Anterior cingulate cortex (tissue), 58 donors: ENCODE measurements at places on chromosomes 1 and 21.

DNA sequence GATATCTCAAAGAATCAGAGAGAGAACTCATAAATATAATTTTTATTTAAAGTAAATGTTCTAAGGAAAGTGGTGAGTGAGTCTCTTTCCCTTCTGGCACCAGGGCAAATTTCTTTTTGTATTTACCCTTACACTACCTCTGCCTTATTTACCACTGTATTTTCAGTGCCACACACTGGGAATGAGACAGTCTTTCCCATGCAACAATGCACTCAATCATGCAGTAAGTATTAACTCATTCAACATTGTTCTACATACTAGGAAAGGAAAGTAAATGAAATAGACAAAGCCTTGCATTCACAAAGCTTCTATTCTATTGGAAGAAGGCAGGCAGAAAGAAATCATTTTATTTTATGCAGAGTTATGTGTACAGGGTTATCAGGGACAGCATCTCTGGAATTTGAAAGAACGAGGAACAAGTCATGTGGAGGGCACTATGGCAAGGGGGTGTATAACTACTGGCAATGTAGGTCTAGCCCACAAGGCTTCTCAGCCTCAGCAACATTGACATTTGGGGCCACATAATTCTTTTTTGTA lies 129.8 kb upstream of the PRDX6 start:
- no peak for DNase-seq

DNA sequence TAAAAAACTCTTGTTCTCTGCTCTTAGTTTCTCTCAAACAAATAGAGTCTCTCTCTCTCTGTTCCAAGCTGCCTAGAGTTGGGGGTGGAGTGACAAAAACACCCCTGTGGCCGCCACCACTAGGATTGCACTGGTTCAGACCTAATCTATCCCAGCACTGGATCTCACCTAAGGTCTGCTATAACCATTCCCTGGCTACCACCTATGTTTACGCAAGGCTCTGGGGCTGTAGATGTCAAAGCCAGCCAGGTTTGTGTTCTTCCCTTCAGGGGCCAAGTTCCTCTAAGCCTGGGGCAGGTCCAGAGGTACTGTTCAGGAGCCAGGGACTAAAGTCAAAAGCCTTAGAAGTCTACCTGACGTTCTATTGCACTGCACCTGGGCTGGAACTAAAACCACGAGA lies 12.8 kb upstream of the CYP2J2 start:
- DNase-seq: no peak

DNA sequence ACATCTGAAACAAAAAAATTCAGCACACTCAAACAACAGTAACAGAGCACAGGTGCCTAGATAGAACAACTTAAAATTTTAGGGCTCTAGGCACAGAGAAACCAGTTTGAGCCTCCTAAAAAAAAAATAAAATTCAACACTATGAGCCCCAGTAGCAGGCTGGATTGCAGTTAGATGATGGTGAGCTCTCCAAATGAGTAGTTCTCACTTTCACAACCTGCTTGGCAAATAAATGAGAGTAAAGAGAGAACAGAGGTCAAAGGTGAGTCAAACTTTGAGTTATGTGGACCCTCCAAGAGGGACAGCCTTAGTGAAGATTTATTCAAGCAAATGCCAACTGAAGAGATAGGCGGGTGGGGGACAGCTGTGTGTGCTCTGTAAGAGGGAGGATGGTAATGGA lies 3.6 kb downstream of the BEND5 start:
- DNase-seq: no peak

DNA sequence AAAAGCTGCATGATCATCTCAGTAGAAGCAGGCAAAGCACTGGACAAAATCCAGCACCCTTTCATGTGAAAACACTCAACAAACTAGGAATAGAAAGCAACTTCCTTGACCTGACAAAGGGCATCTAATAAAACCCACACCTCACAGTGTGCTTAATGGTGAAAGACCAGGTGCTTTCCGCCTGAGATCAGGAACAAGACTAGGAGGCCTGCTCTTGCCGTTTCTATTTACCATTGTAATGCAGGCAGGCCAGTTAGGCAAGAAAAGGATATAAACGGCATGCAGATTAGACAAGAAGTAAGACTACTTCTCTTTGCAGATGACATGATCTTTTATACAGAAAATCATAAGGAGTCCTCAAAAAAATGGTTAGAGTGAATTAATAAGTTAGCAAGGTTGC lies 37.2 kb downstream of the SLC37A1 start:
- no peak for DNase-seq

- DNase-seq: no peak
These were observed 84.9 kb downstream of the C4BPA start for GRCh38 chr1:207188901-207189300.

DNA sequence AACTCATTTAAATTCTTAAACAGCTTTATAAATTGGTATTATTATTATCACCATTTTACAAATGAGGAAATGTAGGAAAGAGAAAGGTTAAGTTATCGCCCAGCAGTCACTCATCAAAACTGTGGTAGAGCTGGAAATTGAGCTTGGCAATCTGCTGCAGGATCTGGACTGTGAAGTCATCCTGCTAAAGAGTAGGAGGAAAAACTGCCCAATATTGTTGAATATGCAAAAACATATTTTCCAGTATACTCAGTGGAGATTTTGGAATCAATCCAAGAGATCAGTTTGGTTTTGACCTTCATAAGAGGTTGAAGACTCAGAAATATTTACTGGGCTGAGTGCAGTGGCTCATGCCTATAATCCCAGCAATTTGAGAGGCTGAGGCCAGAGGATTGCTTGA lies 16.9 kb upstream of the RC3H1 start:
- DNase-seq: no peak

DNA sequence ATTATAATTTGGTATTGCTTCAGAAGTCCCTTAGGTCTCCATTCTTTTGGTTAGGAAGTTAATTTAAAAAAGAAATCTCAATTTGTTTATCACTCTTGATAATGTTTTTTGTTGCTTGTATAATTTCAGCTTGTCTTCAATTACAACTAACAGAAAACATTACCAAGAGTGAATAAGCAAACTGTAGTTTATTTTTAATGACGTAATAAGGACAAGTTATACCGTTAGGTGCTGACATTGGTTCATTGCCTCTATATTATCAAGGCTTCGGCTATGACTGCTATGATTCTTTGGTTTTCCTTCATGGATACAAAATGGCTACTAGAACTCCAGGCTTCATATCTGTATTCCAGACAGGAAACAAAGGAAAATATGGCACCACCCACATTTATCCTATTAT lies 220.6 kb downstream of the PTGER3 start:
- no peak for DNase-seq

- no peak for DNase-seq
These were observed 73.9 kb downstream of the SNRPE start for GRCh38 chr1:203935321-203935720.

- DNase-seq: no peak
These were observed 123.2 kb downstream of the DPYD start for GRCh38 chr1:97797403-97798183.

GRCh38 chr1:76281306-76281705 lies 206.8 kb downstream of the ST6GALNAC3 start:
- DNase-seq: peak; percentile 6

GRCh38 chr1:154133256-154133655 lies 21.6 kb downstream of the NUP210L start:
- DNase-seq: no peak

DNA sequence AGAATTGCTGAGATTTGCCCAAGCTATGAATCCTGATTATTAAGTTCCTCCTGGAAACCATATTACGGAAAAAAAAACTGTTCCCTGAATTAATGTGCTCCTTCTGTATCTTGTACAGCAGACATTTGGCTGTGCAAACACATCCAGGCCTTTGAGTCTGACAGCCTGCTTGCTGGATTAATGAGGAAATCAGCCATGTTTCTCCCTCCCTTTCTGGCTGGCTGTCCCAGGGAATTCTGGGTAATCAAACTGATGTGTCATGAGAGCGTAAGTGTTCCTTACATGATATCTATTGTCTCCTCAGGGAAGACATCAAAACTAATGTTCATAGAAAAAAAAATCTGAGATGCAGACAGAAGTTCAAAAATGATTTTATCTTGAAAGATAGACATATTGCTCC lies 18.8 kb downstream of the PGBD5 start:
- DNase-seq: no peak

DNA sequence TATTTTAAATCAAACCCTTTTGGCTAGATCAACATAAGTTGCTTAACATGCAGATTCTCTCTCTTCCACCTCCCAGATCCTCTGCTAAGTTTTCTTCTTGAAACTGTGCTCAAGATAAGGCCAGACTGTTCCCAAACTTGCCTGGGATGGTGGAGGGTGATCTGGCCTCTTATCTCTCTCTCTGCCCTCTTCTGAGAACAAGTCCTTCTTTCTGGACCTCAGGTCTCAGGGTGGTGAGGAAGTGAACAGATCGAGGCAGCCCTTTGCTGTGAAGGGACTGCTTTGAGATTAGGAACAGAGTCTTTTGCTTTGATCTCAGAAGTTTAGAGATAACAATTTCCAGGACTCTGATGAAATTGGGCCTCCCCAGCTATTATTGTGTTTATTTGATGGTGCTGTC lies 70.7 kb downstream of the HUNK start:
- no peak for DNase-seq

GRCh38 chr1:150843474-150843873 lies 32.9 kb downstream of the ARNT start:
- DNase-seq: no peak

DNA sequence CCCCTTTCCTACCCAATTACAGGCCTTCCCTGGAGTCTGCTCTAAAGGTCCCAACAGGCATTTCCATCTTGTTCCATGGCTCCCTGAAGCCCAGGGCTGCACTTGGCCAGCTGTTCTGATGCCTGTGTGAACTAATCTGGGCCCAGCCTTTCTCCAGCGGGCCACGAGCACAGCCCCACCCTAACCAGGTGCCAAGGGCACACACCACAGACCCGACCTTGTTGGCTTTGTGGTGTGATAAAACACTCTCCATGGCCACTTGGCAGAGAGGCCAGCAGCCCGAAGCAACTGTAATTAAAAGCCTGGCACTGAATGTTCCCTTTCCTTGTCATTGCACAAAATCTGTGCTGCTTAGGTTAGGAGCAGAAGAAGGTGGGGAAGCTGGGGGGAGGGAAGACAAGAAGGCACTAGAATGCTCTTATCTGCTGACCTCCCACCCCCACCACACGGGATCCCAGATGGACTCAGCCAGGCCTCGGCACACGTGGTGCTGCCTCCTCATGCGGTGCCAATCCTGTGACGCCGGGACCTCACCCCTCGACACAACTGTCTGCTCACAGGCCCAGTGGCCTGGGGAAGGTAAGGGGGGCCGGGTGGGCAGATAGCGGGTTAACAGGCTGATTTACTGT lies 9.9 kb downstream of the HCRTR1 start:
- DNase-seq: no peak

- no peak for DNase-seq
These were observed 16.1 kb downstream of the EPHX4 start for GRCh38 chr1:92045766-92046495.

- no peak for DNase-seq
These were observed 8.5 kb downstream of the AKT3 start for GRCh38 chr1:243841507-243841906.

DNA sequence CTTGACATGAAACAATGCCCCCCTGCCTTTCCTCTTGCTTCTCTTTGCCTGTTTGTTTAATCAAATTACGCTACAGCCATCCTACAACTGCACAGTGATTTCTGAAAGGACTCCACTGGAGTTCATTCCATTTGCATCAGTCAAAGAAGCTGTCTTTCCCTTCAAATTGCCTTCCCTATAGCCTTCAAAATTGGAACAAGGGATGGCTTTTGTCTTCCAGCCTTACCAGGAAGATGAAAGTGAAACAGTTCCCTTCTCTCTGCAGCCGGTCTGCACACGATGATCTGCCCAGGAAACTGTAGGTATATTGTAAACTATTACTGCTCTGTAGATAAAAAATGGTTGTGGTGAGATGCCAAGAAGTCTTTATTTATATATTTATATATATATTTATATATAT lies 65.6 kb upstream of the ETS2 start:
- DNase-seq: no peak
